ENCODE measurements at places on chromosomes 3 and 15. TPM values are rescaled to one million over a fixed set of nuclear protein-coding genes. Genes with fewer than 3 reads are reported as not detected.

Gene NPAP1
- not detected for total RNA-seq

DNA sequence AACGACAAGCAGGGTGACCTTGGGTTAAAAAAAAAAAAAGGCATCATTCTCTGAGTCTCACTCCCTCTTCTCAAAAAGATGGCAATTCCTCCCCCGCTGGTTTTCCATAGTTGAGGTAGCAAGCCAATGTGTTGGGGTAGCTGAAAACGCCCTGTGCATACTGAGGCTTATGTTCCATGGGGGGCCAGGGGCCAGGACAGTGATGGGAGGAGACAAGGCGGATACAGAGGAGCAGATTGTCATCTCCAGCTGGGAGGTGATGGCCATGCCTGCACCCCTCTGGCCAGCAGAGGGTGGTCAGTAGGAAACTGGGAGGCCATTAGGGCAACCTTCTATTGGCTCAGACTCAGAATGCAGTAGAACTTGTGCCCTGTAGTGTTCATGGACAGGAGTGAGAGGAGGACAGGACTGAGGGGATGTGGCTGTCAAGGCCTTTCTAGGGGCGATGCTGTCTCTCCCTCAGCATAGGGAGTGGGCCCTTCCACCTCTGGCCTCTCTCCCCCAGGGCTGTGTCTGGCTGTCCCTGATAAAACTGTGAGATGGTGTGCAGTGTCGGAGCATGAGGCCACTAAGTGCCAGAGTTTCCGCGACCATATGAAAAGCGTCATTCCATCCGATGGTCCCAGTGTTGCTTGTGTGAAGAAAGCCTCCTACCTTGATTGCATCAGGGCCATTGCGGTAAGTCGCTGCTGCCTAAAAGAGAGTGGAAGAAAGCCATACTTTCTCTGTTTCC is 1.9 kb downstream of the TF start:
- no peak overlapping the region for H3K27ac ChIP-seq
- no peaks in the 10 kb centered on the region for H3K4me1 ChIP-seq
- DNase-seq = no peak
- no peak overlapping the region for H3K4me3 ChIP-seq
- H3K36me3 ChIP-seq = no peaks in the 10 kb centered on the region

Gene MKRN3
- total RNA-seq = not detected

DNA sequence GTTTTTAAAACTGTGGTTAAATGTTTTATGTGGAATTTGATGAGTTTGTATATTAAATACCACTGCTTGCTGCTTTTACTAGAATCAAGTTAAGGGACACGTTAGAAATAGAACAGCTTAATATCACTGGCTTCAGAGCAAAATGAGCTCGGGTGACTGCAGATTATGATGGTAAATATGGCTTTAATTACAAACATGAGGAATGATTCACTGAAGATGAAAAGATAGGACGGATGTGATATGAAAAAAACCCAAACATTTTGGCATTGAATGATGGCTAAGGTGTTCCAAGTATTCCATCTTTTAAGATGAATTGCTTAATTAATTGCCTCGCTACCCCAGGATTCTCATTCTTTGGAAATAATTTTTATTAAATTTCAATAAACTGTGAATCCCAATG is 33.7 kb downstream of the SLC24A1 start:
- no peak overlapping the region for H3K27ac ChIP-seq
- no peak overlapping the region for H3K4me3 ChIP-seq

Gene PLA2G4F
- total RNA-seq = not detected

DNA sequence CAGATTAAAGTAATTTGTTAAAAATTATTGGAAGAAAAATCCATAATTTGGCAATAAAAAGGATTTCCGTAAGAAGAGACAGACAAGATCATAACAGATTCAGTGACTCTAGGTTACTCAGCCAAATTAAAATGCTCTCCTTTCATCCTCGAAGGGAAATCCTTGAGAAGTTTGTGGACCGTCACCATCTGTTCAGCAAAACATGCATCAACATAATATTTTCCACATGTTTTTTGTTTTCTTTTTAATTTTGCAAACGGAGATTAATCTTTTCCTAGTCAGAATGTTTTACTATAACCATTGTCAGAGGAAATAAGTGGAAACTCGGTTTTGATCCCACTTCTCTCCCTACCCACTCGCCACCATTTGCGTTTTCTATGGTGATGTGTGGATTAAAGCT is 128.3 kb downstream of the TMCO5A start:
- DNase-seq = no peak
- no peak overlapping the region for H3K4me3 ChIP-seq
- H3K27me3 ChIP-seq = no peaks in the 10 kb centered on the region
- peaks cover 17% of the 10 kb centered on the region for H3K4me1 ChIP-seq

- H3K27ac ChIP-seq = no peak overlapping the region
- H3K4me3 ChIP-seq = no peak overlapping the region
- H3K27me3 ChIP-seq = no peaks in the 10 kb centered on the region
- H3K36me3 ChIP-seq = no peaks in the 10 kb centered on the region
- peak; percentile 9 for DNase-seq
- no peaks in the 10 kb centered on the region for H3K4me1 ChIP-seq
These were observed 716.8 kb upstream of the BCHE start for GRCh38 chr3:166554023-166554422.

GRCh38 chr3:34863485-34863884 is 775.8 kb upstream of the ARPP21 start:
- DNase-seq = no peak
- H3K4me1 ChIP-seq = peaks cover 9% of the 10 kb centered on the region
- H3K27me3 ChIP-seq = no peaks in the 10 kb centered on the region
- no peak overlapping the region for H3K4me3 ChIP-seq

DNA sequence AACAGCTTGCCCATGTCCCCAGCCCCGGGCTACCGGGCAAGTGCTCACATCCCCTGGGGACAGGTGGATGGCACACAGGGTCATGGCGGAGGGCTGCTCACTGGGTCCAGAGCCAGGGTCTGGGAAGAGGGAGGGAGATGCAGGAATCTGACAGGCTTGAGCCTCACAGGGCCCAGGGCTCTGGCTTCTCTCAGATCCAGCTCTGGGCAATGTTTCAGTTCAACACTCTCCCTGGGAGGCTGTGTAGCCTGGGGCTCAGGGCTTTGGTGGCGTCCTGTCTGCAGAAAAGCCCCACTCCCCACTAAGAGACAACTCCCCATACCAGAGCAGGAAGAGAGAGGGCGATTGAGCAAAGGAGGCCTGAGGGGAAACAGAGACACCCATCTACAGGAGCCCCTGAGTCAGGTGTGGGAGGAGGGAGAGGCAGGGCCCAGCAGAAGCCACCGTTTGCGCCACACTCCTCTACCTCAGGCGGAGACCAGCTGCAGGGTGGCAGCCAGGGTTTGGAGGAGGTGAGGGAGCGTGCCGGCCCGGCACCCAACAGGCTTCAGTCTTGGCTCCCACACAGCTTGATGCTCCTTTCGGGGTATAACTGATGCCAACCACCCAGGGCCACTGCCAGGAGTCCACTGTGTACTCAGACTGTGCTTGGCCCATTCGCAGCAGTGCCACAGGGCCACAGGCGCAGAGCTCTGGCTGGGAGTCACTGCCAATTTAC is 16.8 kb upstream of the SRP14 start:
- peaks cover 14% of the 10 kb centered on the region for H3K4me1 ChIP-seq
- H3K4me3 ChIP-seq = no peak overlapping the region
- DNase-seq = no peak
- no peak overlapping the region for H3K27ac ChIP-seq

Gene GREM1
- total RNA-seq = 112 TPM

- H3K36me3 ChIP-seq = no peaks in the 10 kb centered on the region
- H3K4me1 ChIP-seq = peaks cover 8% of the 10 kb centered on the region
- H3K4me3 ChIP-seq = no peak overlapping the region
- no peak overlapping the region for H3K27ac ChIP-seq
- DNase-seq = no peak
These were observed 4.8 kb upstream of the ACAD9 start for GRCh38 chr3:128874481-128875180.

DNA sequence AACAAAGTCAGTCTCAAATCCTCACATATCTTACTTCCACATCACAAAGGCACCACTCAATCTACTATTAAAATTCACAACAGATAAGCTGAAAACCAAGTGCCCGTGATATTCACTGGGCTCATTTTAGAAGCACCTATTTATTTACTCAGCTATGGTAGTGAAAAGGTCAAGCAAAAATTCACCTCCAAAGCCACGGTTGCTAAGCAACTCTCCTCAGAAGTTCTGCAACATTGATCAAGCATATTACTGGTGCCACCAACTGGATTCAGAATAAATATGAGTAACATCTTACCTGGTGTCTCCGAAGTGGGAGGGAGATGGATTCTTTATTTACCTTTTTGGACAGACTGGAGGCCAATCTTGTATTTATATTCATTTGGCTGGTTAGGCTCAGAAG is 714.8 kb downstream of the FHIT start:
- DNase-seq = no peak
- H3K27me3 ChIP-seq = no peaks in the 10 kb centered on the region
- H3K27ac ChIP-seq = no peak overlapping the region
- H3K36me3 ChIP-seq = no peaks in the 10 kb centered on the region

Gene GOLGA8R
- 1.6 TPM for total RNA-seq

DNA sequence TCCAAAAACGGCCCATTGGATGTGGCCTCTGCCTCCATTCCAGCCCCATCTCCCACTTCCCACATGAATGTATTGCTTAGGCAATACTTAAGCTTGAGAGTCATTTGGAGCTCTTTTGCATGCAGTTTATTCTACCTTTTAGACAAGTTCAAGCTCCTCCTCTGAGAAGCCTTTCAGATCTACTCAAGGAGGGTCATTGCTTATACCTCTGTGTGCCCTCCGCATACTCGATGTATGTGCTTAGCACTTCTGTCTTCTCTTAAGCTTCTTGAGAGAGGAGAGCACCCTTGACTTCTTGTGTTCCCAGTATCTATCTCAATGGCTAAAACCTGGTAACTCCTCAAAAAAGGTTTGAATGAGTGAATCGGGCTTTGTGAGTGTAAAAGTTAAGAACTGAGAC is 6.6 kb upstream of the UBE3A start:
- no peaks in the 10 kb centered on the region for H3K4me1 ChIP-seq
- DNase-seq = no peak
- no peak overlapping the region for H3K4me3 ChIP-seq
- no peaks in the 10 kb centered on the region for H3K36me3 ChIP-seq

Gene GOLGA6L4
- 3.3 TPM for total RNA-seq

GRCh38 chr15:25740383-25741255 is 122.5 kb downstream of the ATP10A start:
- peaks cover 12% of the 10 kb centered on the region for H3K4me1 ChIP-seq
- no peak overlapping the region for H3K4me3 ChIP-seq
- H3K36me3 ChIP-seq = no peaks in the 10 kb centered on the region
- no peak for DNase-seq
- H3K27me3 ChIP-seq = no peaks in the 10 kb centered on the region
